Amniotic epithelial cell (primary cell): ENCODE measurements at places on chromosomes 4 and X.

GRCh38 chr4:81621490-81621889 lies 149.8 kb upstream of the RASGEF1B start:
- DNase-seq: no peak

DNA sequence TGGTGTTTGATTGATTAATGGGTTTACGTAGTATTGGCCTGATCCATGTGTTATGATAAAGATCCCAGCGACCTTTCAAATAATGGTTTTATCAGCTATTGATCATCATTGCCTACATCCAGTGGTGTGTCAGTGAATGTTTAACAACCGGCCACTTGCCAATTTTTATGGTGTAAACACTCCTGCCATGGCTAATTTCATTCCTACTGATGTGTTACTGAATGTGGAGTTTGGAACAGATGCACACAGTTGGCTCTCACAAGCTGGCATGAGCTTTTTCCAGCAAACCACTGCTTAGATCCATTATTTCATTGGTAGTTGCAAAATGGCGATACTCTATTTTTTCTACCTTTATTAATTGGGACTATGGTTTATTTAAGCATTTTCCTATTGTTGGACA lies 139.9 kb downstream of the REPS2 start:
- DNase-seq: no peak

DNA sequence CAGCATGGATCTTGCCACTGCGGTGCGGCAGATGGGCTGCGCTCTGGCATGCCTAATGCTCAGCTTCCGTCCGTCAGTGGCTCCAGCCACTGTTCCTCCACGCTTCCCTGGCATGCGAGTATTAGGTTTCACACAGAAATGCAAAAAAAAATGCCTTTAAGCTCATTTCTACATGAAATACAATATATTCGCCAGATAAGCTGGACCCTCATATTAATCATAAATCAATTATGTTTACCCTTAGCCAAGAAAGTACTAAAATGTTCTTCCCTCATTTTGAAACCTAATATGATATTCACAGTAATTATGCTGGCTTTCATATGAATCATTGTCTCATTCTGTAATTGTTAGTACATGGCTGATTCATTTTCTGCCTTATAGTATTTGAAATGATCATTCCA lies 115.5 kb upstream of the FAM241A start:
- no peak for DNase-seq

GRCh38 chrX:45845142-45845541 lies 644.5 kb upstream of the DIPK2B start:
- DNase-seq: no peak

- peak; percentile 42 for DNase-seq
Measured at GRCh38 chr4:159227378-159227777, 124.5 kb downstream of the RAPGEF2 start.

GRCh38 chr4:89640620-89641366 lies 196.2 kb downstream of the SNCA start:
- DNase-seq: peak; percentile 59

DNA sequence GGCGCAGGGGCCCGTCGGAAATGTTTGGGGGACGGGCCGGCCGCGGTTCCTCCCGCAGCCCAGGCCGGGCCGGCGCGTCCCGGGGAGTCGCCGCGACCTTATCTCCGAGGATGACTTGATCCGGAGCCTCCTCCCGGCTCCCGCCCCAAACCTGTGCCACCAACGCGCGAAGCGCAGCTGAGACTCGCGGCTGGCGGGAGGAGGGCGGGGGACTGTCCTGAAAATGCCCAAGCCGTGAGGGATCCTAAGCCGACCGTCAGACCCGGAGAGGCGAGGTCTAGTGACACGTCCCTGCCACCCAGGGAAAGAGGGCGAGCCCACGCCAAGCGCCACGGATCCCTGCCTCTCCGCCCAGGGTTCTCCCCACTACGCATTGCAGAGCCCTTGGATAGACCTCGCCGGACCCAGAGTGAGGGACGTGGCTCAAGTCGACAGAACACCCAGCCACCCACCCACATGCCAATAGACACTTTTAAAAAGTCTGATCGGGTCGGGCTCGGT lies 26.9 kb downstream of the UTP14A start:
- no peak for DNase-seq

GRCh38 chr4:40316782-40317635 lies 18.1 kb upstream of the CHRNA9 start:
- DNase-seq: peak; percentile 97

DNA sequence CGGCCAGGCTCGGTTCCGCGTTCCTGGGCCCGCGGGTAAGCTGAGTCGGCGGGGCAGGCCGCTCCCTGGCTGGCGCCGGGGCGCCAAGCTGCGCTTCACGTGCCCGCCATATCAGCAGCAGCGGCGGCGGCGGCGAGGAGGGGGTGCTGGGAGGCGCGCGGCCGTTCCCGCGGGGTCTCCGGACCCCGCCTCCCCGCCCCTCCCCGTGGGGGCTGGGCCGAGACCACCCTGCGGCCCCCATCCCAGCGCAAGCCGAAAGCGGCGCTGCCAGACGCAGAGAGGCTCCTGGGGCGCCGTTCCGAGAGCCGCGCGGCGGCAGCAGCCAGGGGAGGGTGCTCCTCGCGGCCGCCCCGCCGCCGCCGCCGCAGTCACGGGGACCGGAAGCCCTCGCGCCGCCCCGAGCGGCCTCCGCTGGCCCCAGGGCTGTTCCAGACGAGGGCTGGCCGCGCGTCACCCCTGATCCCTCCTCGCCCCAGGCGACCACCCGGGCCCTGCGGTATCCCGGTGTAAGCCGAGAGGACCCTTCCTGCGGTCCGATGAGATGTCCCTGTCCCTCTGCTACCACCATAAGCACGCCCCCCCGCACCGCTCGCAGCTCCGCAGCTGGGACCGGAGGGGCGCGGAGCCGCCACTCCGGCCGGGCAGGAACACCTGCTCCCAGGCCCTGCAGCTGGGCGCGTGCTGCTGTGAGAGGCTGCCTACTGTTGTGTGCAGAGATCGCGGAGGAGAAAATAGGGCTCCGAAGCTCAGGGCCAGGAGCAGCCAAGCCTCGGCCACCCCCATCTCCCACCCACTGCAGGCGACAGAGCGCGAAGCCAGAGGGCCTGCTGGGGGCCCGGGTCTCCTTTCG lies 7.5 kb upstream of the BCOR start:
- DNase-seq: no peak

- no peak for DNase-seq
Measured at GRCh38 chrX:69543572-69543971, 39.4 kb downstream of the NALF2 start.

DNA sequence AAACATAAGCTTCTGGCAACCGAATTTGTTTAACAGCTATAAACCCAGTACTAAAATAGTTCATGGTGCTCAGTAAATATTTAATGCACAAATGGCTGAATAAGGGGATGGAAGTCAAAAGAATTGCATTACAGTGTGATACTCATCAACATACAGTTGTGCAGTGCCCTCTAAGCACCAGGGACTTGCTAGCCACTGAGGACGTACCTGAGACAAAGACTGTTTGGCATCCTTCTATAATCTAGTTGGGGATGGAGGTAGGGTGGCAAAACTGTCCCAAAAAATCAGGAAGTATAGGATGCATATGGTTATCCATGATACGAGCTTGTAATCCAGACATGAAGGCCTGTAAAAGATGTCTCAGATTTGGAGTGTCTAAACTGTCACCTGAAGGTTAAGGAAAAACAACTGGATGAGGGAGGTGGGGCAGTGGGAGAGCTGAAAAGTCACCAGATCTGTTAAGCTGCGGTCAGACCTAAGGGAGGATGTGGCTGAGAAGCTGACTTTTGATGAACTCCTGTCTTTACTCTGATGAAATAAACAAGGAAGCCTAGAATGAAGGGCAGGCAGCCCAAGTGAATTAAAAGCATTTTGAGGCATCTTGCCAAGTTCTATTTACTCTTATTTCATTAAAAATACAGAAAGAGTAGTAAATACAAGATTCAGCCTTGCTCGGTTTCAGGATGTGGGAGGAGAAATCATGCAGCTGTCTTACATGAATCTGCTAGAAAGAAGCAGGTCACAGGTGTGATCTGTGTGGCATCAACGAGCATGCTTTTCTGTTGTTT lies 12.0 kb upstream of the CD38 start:
- DNase-seq: peak; percentile 43

GRCh38 chr4:1505511-1506460 lies 99.5 kb upstream of the NKX1-1 start:
- DNase-seq: no peak

DNA sequence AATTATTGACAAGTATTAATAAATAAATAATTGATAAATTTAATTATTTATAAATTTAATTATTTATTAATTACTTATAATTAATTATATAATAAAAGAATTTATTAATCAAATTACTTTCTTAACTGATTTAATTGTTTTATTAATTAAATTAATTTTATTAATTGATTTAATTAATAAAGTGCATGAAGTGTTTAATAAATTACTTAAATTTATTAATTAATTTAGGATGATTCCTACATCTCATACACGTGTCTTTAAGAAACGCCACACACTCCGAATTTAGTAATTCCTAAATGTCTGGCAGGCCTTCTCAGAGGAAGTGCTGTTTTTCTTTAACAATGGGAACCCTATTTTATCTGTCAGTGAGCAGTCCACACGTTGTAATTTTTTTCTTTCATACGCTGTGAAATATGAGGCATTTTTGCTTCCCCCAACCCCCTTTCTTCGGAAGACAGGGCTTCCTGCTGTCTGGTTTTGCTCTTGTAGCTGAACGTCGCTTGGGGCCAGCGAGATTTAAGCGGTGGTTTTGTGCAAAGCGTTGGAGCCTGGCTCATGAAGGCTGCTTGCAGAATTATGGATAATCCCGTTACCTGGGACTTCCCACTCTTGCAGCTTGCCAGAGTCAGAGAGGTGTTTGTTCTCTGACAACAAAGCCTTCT lies 46.8 kb downstream of the CRLF2 start:
- no peak for DNase-seq

- DNase-seq: no peak
Measured at GRCh38 chrX:42028109-42028508, 104.8 kb upstream of the CASK start.

- DNase-seq: peak; percentile 19
Measured at GRCh38 chr4:183912585-183912984, 7.5 kb downstream of the STOX2 start.

GRCh38 chr4:25030277-25031076 lies at the start of gene LGI2:
LGI2 (minus strand) TSS chr4:25030946; CDS start chr4:25030693, 253 bp downstream.
- peak; percentile 8 for DNase-seq

DNA sequence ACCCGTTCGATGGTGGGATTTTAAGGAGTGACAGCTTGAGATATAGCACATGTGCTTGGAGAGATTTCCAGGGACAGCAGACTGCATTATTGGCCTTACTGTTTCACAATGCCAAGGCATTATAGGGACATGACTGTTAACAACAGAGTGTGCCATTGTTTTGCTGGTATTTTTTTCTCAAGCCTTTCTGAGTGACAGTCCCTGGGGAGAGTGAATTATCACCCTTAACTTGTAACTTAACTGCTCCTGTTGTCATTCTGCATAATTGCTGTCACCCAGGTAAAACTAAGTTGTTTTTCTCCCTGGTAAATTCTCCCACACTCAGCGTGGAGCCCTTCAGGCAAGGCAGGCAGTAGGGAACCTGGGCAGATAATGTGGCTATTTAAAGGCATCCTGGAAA lies 989.2 kb upstream of the LCORL start:
- no peak for DNase-seq

GRCh38 chr4:118758293-118758692 lies 73.1 kb downstream of the METTL14 start:
- DNase-seq: peak; percentile 91

DNA sequence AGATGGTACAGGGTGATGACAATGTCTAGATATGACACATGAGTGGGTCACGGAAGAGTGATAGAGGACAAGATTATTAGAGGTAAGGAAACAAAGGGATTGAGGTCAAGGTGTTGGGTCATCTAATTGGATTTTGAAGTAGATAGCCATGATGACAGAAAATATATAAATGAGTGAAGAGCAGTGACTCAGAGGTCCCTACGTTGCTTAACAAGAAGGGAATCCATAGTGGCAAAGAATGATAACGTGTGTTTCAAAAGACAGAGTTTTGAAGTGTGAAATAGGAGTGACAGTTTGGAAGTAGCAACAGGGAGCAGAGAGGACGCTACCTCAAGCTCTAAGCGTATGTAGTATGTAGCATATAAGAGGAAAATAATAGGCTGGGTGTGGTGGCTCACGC lies 22.2 kb upstream of the CAMK2D start:
- DNase-seq: peak; percentile 2

DNA sequence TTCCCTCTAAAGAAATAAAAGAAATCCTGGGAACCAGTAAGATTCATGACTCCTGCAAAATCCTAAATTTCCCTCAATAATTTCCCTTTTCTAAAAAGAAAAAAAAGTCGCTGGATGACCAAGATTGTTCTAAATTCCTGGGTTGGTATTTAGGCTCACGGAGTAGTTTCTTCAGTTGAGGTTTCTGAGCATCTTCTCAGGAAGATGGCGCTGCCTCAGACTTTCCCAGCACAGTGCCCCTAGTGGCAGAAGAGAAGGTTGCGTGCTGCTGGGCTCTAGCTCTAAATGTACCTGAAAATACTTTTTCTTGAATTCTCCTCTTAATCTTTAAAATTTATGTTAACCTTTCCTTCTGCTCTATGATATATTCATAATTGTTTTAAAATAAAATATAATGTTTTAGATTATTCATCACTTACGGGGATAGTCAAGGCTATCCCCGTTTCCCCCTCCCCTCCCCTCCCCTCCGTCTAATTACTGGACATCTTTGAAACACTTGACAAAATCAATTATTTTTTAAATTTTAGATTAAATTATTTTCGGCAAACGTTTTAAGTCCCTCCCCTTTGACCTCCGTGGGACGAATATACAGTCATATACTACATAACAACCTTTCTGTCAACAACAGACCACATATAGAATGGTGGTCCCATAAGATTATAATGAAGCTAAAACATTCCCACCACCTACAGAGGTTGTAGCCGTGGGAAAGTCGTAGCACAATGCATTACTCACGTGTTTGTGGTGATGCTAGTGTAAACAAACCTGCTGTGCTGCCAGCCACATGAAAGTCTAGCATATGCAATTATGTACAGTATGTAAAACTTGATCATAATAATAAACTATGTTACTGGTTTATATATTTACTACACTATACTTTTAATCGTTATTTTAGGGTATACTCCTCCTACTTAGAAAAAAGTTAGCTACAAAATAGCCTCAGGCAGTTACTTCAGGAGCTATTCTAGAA lies 41.0 kb upstream of the GATB start:
- DNase-seq: peak; percentile 50

- no peak for DNase-seq
Measured at GRCh38 chr4:114284629-114285028, 305.2 kb upstream of the ARSJ start.

DNA sequence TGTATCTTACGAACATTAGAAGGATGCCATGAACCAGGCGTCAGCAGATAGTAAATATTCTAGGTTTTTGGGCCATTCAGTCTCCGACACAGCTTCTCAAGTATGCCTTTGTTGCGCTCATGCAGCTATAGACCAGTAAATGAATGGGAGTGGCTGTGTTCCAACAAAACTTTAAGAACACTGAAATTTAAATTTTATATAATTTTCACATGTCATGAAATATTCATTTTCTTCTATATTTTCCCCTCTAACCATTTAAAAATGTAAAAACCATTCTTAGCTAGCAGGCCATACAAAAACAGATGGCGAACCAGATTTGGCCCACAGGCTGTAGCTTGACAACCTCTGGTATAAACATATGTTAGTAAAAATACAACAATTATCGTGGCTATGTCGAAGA lies 151.8 kb upstream of the KIT start:
- DNase-seq: no peak

GRCh38 chr4:159042097-159042605 lies 60.7 kb upstream of the RAPGEF2 start:
- DNase-seq: no peak

- no peak for DNase-seq
Measured at GRCh38 chrX:24789047-24789446, 95.3 kb downstream of the POLA1 start.

- peak; percentile 51 for DNase-seq
Measured at GRCh38 chr4:8276358-8277240, 7.0 kb downstream of the HTRA3 start.

- DNase-seq: peak; percentile 47
Measured at GRCh38 chr4:101114936-101115372, 232.4 kb downstream of the PPP3CA start.
